ENCODE measurements at places on chromosomes 13 and 19. TPM values are rescaled to one million over a fixed set of nuclear protein-coding genes. Genes with fewer than 3 reads are reported as not detected.

Gene DAND5
- not detected for total RNA-seq

Gene TNNT1
- not detected for total RNA-seq

Gene SIAH3
- 0.05 TPM for total RNA-seq

Gene HOOK2
- total RNA-seq: 20.2 TPM

Gene ZNF546
- total RNA-seq: 5.9 TPM

Data from posterior vena cava (tissue), 2 donors.